Heart right ventricle (tissue), 16 donors: ENCODE measurements at places on chromosomes 11 and 22.
A peak's percentile ranks its signal among the peaks of the same experiment; 100 is the strongest.

- DNase-seq, result no peak
- H3K36me3 ChIP-seq, result no peaks in the 10 kb centered on the region
- no peak overlapping the region for H3K4me3 ChIP-seq
- H3K27me3 ChIP-seq, result no peaks in the 10 kb centered on the region
- no peak overlapping the region for H3K27ac ChIP-seq
Observed at GRCh38 chr22:17235149-17235655, 16.0 kb upstream of the ADA2 start.

DNA sequence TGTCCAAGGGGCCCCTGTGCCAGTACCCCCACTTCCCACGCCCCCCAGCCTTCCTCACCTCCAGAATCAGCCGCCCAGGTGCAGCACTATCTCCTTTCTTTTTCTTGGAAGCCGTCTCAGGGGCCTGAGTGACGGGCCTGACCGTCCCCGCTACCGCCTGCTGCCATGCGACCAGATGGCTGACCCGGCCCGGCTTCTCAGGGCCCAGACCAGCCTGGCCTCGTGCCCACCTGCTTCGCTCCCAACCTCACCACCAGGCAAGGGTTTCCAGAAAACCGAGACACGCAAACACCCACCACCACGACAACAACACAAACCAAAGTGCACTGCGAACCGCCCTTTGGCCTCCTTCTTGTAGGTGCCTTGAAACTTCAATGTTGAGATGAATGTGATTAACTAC lies 39.1 kb downstream of the MACROD1 start:
- no peak overlapping the region for H3K27ac ChIP-seq
- no peaks in the 10 kb centered on the region for H3K4me1 ChIP-seq
- H3K36me3 ChIP-seq, result no peaks in the 10 kb centered on the region

GRCh38 chr11:117194267-117194666 lies 4.9 kb upstream of the TAGLN start:
- no peak overlapping the region for H3K4me3 ChIP-seq
- peaks cover 6% of the 10 kb centered on the region for H3K36me3 ChIP-seq
- H3K4me1 ChIP-seq, result no peaks in the 10 kb centered on the region
- DNase-seq, result no peak
- no peak overlapping the region for H3K27ac ChIP-seq

DNA sequence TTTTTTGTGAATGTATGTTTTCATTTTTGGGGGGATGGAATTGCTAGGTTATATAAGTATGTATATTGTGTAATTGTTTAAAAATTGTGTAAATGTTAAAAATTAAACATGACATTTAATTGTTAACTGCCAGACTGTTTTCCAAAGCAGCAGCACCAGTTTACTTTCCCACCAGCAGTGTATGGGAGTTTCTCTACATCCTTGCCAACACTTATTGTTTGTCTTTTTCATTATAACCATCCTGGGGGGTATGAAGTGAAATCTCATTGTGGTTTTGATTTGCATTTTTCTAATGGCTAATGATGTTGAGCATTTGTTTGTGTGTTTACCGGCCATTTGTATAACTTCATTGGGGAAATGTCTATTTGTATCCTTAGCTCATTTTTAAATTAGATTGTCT lies 31.7 kb upstream of the RRAS2 start:
- H3K36me3 ChIP-seq, result no peaks in the 10 kb centered on the region
- DNase-seq, result no peak
- peaks cover 6% of the 10 kb centered on the region for H3K4me1 ChIP-seq
- H3K27me3 ChIP-seq, result no peaks in the 10 kb centered on the region

DNA sequence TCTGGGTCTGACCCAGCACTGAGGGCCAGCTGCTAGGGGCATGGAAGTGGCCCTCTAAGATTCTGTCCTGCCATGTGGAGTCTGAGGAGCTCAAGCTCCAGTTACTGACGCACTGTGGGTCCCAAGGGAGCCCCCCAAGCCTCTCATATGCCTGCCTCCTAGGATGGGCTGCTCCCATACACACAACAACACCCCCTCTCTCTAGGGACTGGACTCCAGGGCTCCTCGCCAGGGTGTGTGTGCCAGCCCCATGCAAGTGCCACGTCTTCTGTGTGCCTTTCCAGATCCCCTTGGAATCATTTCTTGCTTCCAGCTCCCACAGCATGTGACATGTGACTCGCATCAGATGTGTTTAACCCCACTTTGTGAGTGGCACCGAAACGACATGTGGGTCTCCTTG lies 234.5 kb downstream of the CEP164 start:
- no peaks in the 10 kb centered on the region for H3K27me3 ChIP-seq
- H3K27ac ChIP-seq, result no peak overlapping the region
- no peaks in the 10 kb centered on the region for H3K4me1 ChIP-seq
- no peak for DNase-seq

- H3K4me3 ChIP-seq, result no peak overlapping the region
- peaks cover 38% of the 10 kb centered on the region for H3K4me1 ChIP-seq
- H3K36me3 ChIP-seq, result no peaks in the 10 kb centered on the region
- peak overlapping the region; percentile 45 for H3K27ac ChIP-seq
- DNase-seq, result peak; percentile 70
Observed at GRCh38 chr22:41410311-41410751, 28.6 kb downstream of the TEF start.

- no peak overlapping the region for H3K27ac ChIP-seq
- no peak for DNase-seq
- no peaks in the 10 kb centered on the region for H3K36me3 ChIP-seq
- H3K27me3 ChIP-seq, result no peaks in the 10 kb centered on the region
- H3K4me1 ChIP-seq, result no peaks in the 10 kb centered on the region
Observed at GRCh38 chr11:37072538-37073055, 474.6 kb upstream of the RAG2 start.

- peaks cover 28% of the 10 kb centered on the region for H3K36me3 ChIP-seq
- peak overlapping the region; percentile 89 for H3K4me3 ChIP-seq
- H3K27ac ChIP-seq, result peak overlapping the region; percentile 89
- peak; percentile 86 for DNase-seq
Observed at GRCh38 chr11:45918331-45918941, 759 bp upstream of the PEX16 start.

DNA sequence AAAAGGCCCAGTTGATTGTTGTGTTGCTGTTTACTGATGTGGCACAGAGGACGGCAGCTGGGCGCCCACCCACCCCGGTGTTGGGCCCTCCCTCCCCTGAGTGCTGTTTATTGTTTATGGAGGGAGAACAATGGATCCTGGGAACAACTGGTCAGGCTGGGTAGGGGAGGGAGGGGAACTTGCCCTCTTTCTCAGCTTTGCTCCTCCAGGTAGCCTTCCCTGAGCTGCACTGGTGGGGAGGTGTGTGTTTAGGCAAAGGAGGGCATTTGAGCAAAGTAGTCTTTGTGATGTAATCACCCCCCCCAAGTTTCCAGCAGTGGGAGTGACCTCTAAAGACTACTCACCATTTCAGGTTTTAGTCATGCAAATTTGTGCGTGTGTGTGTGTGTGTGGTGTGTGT lies 1035.3 kb downstream of the NTM start:
- no peak overlapping the region for H3K4me3 ChIP-seq
- H3K27me3 ChIP-seq, result peaks cover 45% of the 10 kb centered on the region

DNA sequence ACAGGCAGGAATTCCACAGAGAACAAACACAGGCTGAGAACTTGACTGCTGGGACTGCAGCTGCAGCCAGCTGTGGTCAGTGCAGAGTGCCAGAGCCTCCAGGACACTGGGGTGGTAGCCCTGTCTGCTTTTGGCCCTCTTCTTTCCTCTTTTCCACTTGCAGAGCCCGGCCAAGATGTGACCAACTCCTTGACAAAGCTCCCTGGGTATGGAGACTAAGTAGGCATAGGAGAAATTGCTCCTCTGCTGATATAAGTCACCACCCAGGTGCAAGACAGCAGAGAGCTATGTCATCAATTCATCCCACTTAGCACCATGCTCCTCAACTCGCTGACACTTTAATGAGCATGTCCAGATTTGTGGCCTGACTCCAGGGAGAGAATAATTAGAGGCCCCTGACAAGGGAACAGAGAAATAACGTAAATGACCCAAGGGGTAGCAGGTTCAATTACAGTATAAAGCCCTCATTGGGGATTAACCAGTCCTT lies 369.4 kb upstream of the B3GAT1 start:
- H3K36me3 ChIP-seq, result no peaks in the 10 kb centered on the region
- no peak overlapping the region for H3K27ac ChIP-seq
- no peaks in the 10 kb centered on the region for H3K27me3 ChIP-seq
- no peak for DNase-seq

DNA sequence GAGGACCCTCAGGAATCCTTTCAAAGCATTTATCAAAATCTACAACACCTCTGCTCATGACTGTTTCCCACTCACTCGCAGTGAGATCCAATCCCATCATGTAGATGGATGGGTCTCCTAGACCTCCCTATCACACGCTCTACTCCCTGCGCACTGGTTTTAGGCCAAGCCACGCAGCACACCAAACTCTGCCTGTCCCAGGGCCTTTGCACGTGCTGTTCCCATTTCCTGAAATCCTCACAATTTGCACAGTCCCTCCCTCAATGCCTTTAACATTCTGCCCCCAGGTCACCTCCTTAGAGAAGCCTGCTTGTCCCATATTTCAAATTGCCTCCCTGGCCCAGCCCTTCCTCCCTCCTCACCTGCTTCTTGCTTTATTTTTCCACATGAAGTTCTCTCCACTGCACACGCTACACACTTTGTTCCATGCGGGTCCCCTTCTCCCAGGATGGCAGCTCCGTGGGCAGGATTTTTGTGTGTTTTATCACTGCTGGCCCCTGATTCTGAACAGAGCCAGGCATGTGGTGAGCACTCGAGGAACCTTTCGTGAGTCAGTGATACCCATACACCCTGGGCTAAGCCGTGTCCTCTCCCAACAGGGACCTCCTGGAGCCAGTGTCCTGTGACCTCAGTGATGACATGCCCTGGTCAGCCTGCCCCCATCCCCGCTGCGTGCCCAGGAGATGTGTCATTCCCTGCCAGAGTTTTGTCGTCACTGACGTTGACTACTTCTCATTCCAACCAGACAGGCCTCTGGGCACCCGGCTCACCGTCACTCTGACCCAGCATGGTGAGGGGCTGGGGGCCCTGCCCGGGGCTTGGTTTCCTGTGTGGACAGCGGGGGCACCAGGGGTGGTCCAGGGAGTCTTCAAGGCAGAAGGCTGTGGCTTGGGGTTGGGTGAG lies 12.2 kb downstream of the CSF2RB start:
- no peak for DNase-seq
- H3K27me3 ChIP-seq, result peaks cover 23% of the 10 kb centered on the region
- H3K4me1 ChIP-seq, result peaks cover 18% of the 10 kb centered on the region
- no peak overlapping the region for H3K27ac ChIP-seq
- H3K4me3 ChIP-seq, result no peak overlapping the region
- H3K36me3 ChIP-seq, result peaks cover 19% of the 10 kb centered on the region

- H3K4me1 ChIP-seq, result peaks cover 40% of the 10 kb centered on the region
- H3K27me3 ChIP-seq, result no peaks in the 10 kb centered on the region
- no peak overlapping the region for H3K27ac ChIP-seq
- no peaks in the 10 kb centered on the region for H3K36me3 ChIP-seq
Observed at GRCh38 chr22:25362883-25363240, 143.4 kb downstream of the CRYBB2 start.

GRCh38 chr11:66192181-66192863 lies 76.1 kb upstream of the RAB1B start:
- H3K27me3 ChIP-seq, result no peaks in the 10 kb centered on the region
- peaks cover 12% of the 10 kb centered on the region for H3K4me1 ChIP-seq
- H3K4me3 ChIP-seq, result no peak overlapping the region
- no peak for DNase-seq
- H3K27ac ChIP-seq, result no peak overlapping the region

DNA sequence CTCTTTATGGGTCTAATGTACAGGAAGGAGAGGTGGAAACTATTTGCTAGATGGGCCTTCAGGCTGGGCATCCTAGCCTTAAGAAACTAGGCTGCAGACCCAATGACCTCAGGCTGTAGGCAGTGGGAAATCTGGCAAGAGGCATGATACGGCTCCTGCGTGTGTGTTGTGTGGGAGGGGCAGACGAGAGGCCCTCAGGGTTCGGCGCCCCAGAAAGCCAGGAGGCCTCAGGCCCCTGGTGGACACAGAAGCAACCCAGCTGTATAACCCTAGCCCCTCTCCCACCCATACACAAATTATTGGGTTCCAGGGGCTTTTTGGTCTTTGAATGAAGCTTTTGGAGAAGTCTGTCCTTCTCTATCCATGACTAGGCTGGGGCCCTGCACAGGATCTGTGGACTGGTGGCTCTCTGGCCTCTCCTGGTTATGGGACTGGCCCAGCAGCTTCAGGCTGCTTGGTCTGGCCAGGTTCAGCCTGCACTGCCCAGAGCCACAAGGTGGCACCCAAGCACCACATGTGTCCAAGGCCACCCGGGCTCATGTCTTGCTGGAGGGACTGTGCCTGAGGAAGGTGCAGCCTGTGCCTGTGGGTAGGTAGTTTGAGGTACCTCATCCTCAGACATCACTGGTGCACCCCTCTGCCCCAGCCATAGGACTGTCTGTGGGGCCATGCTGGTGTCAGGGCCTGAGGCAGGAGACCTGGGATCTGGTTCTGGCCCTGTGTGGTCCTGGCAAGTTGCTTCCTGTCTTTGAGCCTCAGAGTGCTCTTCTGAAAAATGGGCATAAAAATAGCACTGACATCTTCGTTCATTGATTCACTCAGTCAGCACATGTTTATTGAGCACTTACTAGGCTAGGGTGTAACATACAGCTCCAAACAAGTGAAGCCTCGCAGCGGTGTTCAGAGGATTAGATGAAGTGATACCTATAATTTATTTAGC lies 87.5 kb downstream of the RRM1 start:
- H3K27ac ChIP-seq, result no peak overlapping the region
- H3K36me3 ChIP-seq, result no peaks in the 10 kb centered on the region

DNA sequence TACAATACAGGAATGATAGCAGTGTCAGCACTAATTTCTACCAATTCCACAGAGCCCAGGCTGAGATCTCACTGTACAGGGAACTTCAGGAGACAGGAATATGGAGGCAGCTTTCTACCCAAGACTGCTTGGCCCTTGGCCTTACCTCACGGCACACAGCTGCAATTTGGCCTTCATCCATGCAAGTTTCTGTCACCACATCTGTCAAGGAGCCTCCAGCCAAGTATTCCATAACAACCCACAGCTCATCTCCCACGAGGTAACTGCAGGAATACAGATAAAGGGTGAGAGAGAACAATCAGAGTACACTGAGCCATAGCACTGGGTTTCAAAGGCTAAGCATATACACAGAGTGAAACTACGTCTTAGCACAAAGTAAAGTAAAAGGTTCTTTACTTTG lies 39.0 kb upstream of the GDPD4 start:
- DNase-seq, result no peak
- H3K27ac ChIP-seq, result no peak overlapping the region
- no peaks in the 10 kb centered on the region for H3K4me1 ChIP-seq
- H3K27me3 ChIP-seq, result no peaks in the 10 kb centered on the region

- H3K27me3 ChIP-seq, result no peaks in the 10 kb centered on the region
- peak; percentile 38 for DNase-seq
- H3K4me3 ChIP-seq, result no peak overlapping the region
- H3K36me3 ChIP-seq, result no peaks in the 10 kb centered on the region
- peak overlapping the region; percentile 84 for H3K27ac ChIP-seq
- no peaks in the 10 kb centered on the region for H3K4me1 ChIP-seq
Observed at GRCh38 chr11:121696177-121696871, 243.6 kb upstream of the SORL1-AS1 start.

- H3K4me3 ChIP-seq, result no peak overlapping the region
- no peaks in the 10 kb centered on the region for H3K27me3 ChIP-seq
- no peak overlapping the region for H3K27ac ChIP-seq
Observed at GRCh38 chr22:46843821-46844255, 81.4 kb downstream of the TBC1D22A start.

GRCh38 chr11:119723243-119723951 lies 5.6 kb downstream of the NECTIN1 start:
- H3K36me3 ChIP-seq, result no peaks in the 10 kb centered on the region
- DNase-seq, result no peak
- no peak overlapping the region for H3K4me3 ChIP-seq
- H3K27ac ChIP-seq, result no peak overlapping the region
